ENCODE measurements at places on chromosomes 2 and 18. TPM values are rescaled to one million over a fixed set of nuclear protein-coding genes. Genes with fewer than 3 reads are reported as not detected.

CDCA7 gene
- 55.4 TPM for total RNA-seq

UGT1A3 gene
- not detected for total RNA-seq

AFF3 gene
- 0.35 TPM for total RNA-seq

SCYGR4 gene
- total RNA-seq, result not detected

MERTK gene
- 8.7 TPM for total RNA-seq

DSG1 gene
- total RNA-seq, result not detected

GNAL gene
- 3.2 TPM for total RNA-seq

RSAD2 gene
- under 0.01 TPM for total RNA-seq

RBKS gene
- total RNA-seq, result 2.7 TPM

PRSS56 gene
- not detected for total RNA-seq

SERPINB7 gene
- 7.5 TPM for total RNA-seq

SLC9A4 gene
- 0.40 TPM for total RNA-seq

IL36G gene
- not detected for total RNA-seq

TMEM163 gene
- 0.65 TPM for total RNA-seq

SPC25 gene
- 39.7 TPM for total RNA-seq

SIX2 gene
- total RNA-seq, result 3.1 TPM

MSTN gene
- 0.14 TPM for total RNA-seq

TTC31 gene
- total RNA-seq, result 13.5 TPM

MC4R gene
- total RNA-seq, result not detected

ACMSD gene
- total RNA-seq, result 0.29 TPM

ARPC2 gene
- total RNA-seq, result 717 TPM

PLEKHB2 gene
- 131 TPM for total RNA-seq

CFAP221 gene
- total RNA-seq, result not detected

FNDC4 gene
- total RNA-seq, result 26.6 TPM

FBXO41 gene
- 4.5 TPM for total RNA-seq

TOGARAM2 gene
- not detected for total RNA-seq

IRS1 gene
- 13.0 TPM for total RNA-seq

USP37 gene
- 14.9 TPM for total RNA-seq

DSEL gene
- total RNA-seq, result 7.1 TPM

CAPN13 gene
- total RNA-seq, result 0.63 TPM

AQP4 gene
- 0.29 TPM for total RNA-seq

ADNP2 gene
- 19.4 TPM for total RNA-seq

DCC gene
- not detected for total RNA-seq

EFR3B gene
- total RNA-seq, result 1.3 TPM

ALPG gene
- not detected for total RNA-seq

G6PC2 gene
- total RNA-seq, result not detected

MGAT4A gene
- 1.5 TPM for total RNA-seq

MYO3B gene
- 0.35 TPM for total RNA-seq

AGXT gene
- not detected for total RNA-seq

DUSP19 gene
- total RNA-seq, result 0.17 TPM

ALKAL2 gene
- 0.36 TPM for total RNA-seq

IL37 gene
- not detected for total RNA-seq

CERS6 gene
- total RNA-seq, result 11.7 TPM

PLB1 gene
- total RNA-seq, result 1.2 TPM
